Dermis blood vessel endothelial cell (primary cell): ENCODE measurements at places on chromosomes 1 and 21.

GRCh38 chr1:157156058-157156541 is 17.9 kb upstream of the ETV3 start:
- peak; percentile 77 for DNase-seq

DNA sequence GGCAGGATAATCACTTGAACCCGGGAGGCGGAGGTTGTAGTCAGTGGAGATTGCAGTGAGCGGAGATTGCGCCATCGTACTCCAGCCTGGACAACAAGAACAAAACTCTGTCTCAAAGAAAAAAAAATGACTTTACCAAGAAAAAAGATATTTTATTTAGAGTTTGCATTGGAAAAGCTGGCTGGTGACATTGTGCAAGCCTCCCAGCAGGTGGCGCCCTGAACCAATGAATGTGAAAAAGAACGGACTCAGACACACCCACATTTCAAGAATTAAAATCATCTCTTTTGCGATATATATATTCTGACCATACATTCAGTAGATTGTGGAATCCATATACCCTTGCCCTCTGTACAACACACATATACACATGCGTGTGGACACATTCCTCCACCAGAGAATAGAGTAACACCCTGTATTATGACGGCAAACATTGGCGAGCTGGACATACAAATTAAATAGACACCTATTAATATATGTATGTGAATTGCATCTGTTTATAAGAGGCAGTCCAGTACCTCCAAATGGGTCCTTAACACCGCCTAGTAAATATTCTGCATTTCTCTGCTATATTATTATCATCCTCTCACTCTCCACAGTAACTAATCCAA is 39.0 kb upstream of the CADM3 start:
- peak; percentile 81 for DNase-seq

DNA sequence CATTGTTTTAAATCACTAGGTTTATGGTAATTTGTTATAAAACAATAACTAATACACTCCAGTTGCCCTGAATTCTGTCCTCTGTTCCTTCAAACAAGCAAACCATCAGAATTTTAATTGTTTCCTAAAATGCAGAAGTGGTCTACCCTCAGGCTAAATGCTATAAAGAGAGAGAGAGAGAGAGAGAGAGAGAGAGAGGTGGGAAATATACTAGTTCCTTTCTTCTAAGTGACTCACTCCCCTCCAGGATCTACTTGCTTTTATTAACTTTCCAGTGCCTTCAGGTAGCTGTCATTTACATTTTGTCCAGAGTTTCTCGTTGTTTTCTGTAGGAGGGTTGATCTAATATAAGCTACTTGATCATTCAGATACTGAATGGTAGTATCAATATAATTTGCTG is 26.4 kb downstream of the LRRC53 start:
- no peak for DNase-seq

- peak; percentile 17 for DNase-seq
These were observed 208.2 kb upstream of the TMEM51 start for GRCh38 chr1:14945132-14946010.

DNA sequence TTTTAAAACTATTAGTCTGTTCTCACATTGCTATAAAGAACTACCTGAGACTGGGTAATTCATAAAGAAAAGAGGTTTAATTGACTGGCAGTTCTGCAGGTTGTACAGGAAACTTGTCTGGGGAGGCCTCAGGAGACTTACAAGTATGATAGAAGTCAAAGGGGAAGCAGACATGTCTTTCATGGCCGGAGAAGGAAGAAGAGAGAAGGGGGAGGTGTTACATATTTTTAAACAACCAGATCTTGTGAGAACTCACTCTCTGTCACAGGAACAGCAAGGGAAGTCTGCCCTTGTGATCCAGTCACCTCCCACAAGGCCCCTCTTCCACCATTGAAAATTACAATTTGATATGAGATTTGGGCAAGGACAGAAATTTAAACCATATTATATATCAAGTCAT is 55.9 kb downstream of the CLIC4 start:
- no peak for DNase-seq
